ENCODE measurements at places on chromosomes 1 and 21. TPM values are rescaled to one million over a fixed set of nuclear protein-coding genes. Genes with fewer than 3 reads are reported as not detected.

The PROX1 gene
- 0.18 TPM for total RNA-seq

The KCNA2 gene
- 0.18 TPM for total RNA-seq

The TRIM58 gene
- not detected for total RNA-seq

The C1orf210 gene
- not detected for total RNA-seq

The MPL gene
- not detected for total RNA-seq

The LRRC8B gene
- total RNA-seq = 5.4 TPM

Measured in A549 treated with ZK216348 at 1 μM for 4 hours (cell line).